ENCODE measurements at places on chromosomes 12 and 14.

DNA sequence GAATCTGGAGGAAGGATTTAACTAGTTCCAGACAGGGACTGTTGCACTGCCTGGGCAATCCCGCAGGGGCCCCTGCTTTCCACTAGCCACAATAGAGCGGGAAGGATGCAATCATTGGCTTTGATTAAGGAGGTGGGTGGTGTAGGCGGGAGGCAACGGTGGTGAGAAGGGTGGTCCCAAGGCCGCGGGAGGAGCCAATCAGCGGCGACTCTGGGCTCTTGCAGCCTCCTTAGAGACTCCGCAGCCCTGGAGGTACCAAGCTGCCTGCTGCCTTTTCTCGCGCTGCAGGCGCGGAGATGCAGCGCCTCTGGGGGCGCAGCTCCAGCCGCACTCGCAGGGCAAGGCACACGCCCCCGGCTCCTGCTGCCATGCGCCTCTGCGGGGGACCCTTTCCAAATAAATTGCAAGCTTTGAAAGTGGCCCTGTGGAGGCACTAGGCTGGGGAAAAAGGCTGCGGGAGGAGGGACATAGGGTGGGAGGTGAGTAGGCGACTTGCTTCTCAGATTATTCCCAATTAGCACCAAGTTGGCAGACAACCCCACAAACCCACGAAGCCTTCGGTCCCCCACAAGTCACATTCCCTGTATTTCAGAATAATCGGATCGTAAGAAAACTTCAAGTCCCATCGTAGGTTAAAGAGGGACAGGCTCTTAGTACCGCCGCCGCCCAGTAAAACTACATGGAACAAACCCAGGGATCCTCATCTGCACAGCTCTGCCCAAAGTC is 858 bp upstream of the KCNA1 start:
- DNase-seq: no peak

- no peak for DNase-seq
Observed at GRCh38 chr12:21659383-21659782, 1.7 kb upstream of the LDHB start.

DNA sequence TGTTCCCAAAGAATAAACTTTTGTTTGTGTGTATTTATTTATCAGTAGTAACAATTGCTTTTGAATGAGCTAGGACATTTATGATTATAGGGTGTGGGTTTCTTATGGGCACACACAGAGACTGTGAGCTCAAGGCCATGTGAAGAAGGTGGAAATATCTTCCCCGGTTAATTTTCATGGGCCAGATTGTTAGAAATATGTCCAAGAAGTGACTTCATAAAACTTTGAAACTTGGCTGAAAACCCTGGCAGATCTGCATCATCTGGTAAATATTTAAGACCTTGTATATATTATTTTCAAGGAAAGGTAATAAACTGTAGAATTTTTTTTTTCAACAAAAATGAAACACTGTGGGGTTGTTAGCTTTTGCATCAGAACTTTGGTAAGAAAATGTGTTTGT is 53.5 kb upstream of the RNU6-8 start:
- no peak for DNase-seq

DNA sequence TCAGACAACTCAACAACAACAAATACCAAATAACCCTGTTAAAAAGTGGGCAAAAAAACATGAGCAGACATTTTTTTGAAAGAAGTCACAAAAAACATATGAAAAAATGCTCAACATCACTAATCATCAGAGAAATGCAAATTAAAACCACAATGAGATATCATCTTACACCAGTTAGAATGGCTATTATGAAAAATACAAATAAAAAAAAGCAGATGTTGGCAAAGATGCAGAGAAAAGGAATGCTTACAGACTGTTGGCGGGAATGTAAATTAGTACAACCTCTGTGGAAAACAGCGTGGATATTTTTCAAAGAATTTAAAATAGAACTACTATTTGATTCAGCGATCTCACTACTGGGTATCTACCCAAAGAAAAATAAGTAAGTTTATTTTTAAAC is 114.0 kb downstream of the SLC38A4 start:
- DNase-seq: no peak

DNA sequence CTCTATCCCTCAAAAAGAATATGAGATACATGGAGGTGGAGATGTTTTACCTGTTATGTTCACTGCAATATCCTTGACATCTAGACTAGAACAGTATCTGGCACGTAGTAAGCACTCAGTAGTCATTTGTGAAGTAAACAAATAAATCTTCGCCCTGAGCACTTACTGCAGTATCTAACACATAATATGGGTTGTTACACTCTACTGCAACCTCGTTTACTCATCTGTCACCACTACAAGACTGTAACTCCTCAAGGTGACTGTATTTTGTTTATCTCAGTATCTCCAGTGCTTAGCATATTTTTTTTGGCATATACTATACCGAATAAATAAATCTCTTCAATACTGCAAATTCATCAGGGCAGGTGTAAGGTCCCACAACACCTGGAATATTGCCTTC is 66.1 kb downstream of the WASHC3 start:
- no peak for DNase-seq

Measured in foreskin keratinocyte (primary cell).